Testis (tissue), 5 donors: ENCODE measurements at places on chromosomes 6 and 20.

DNA sequence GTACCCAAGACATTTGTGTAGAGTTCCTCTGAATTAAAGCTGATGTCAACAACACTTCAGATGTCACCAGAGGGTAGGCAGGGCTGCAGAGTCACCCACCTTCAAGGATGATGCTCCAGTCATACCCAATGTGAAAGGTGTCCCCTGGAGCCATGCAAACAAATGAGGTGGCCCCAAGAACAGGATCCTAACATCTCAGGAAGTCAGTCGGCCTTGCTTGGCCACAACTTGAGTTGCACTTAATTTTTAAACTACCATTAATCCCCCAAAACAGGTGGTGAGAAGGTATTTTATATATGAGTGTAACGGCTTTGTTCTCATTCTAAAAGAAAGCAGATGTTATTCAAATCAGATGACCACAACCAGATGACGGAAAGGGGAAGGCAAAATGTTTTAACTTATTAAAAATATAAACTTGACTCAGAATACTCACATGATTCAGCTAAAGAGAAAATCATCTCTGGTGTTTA is 21.1 kb upstream of the SERPINB1 start:
- no peak for DNase-seq

DNA sequence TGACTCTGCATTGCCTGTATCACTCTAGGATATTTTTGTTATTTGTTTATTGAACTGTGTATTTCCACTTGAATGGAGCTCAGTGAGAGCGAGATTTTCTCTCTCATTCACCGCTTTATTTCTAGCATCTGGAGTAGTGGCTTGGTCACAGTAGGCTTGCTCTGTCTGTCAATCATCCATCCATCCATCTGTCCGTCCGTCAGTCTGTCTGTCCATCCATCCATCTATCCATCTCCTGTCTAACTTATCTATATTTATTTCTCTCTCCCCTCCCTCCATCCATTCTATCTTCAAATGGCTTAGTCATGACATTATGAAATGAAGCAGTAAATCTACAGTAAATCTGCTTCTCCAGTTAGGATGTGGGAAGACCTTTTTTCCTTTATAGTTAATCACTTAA is 94.6 kb downstream of the TIAM2 start:
- DNase-seq, result no peak

DNA sequence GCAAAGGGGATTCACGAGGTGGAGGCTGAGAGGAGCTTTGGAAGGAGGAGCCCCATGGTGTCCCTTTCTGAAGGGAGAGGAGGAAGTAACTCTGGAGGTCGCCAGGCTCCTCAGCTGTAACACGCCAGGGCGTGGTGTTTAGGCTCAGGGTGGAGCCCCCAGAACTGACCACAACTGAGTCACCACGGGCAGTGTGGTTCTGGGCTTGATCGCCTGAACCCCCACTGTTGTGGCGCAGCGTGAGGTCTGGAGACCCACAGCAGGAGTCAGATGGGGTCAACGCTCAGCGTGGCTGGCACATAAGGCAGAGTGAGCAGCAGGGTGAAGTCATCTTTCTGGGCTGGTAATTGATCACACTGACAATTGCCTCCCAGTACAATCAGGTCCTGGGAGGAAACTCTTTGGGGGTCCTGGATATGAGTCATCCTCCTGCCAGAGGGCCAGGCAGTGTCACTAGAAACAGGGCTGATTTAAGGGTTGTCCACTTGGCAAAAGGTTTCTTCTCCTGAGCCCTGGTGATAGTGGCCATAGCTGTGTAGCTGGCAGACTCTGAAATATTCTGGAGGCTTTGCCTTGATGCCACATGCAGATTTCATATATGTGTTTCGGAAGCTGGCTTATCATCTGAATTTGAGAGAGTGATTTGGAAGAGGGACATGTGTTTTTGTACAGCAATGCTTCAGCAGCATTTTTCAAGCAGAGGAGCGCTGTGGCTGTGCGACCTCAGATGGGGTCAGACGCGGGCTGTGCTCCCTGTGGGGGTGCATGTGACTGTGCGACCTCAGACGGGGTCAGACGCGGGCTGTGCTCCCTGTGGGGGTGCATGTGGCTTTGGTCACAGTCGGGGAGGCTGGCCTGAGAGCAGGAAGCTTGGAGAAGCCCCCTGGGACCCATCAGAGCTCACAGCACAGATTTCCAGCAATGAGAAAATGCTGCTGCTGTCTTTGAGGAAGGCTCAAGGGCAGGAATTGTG is 50.0 kb downstream of the SYNJ2 start:
- DNase-seq, result no peak

GRCh38 chr20:14332866-14333265 is 4.5 kb downstream of the FLRT3 start:
- no peak for DNase-seq

DNA sequence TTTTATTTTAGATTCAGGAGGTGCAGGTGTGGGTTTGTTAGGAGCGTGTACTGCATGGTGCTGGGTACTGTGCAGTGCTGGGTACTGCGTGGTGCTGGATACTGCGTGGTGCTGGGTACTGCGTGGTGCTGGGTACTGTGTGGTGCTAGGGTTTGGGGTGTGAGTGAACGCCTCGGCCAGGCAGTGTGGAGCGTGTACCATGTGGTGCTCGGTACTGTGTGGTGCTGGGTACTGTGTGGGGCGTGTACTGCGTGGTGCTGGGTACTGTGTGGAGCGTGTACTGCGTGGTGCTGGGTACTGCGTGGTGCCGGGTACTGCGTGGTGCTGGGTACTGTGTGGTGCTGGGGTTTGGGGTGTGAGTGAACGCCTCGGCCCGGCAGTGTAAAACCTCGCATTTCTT is 62.9 kb downstream of the WDR27 start:
- no peak for DNase-seq

GRCh38 chr20:17481661-17482060 is 49.5 kb downstream of the BFSP1 start:
- DNase-seq, result no peak

DNA sequence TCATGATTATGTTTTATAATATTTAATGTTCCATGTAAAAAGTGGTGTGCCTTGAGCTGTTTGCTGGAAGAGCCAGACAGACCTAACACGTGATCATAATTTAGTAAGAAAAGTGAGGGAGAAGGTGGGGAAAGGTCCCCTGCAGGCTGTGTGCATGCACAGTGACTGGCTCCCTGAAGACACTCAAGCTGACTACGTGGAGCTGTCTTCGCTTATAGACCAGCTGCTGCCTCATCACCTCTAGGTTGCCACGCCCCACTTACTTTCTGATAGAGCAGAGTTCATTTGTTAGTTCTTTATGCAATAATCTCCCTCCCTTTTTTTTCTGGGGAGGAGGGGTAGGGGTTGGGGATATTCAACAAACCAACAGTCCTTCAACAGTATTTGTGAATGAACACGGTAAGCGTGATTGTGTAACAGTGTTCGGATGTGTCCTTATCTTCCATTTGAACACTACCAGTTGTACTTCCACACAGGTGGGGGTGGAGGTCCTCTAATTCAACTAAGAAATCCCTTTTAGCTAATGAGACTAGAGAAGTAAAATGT is 157.3 kb downstream of the BACH2 start:
- DNase-seq, result no peak

GRCh38 chr6:35640017-35640664 is 48.6 kb downstream of the FKBP5 start:
- DNase-seq, result no peak

- DNase-seq, result no peak
Observed at GRCh38 chr6:1917626-1918371, 308.1 kb downstream of the FOXC1 start.

GRCh38 chr20:22374678-22375590 is 209.4 kb downstream of the FOXA2 start:
- DNase-seq, result no peak
